ENCODE measurements at places on chromosomes 6 and 20.

DNA sequence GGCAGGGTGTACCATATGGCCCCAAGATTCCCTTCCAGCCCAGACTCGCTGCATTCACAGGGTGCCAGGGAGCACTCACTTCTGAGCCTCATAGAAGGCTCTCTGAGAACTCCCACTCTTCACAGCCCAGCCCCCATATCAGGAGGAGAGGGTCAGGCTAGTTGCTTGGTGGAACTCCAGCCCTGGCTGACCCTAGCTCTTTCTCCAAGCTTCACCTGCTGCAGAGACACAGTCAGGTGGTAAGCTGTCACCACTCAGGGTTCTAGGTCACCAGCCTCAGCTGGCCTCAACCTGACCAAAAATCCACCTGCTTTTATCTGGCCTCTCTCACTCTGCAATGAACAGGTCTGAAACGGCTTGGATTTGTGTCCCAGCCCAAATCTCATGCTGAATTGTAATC, 162.7 kb upstream of the MLN start:
- DNase-seq = no peak

- DNase-seq = peak; percentile 23
These were observed 48.9 kb downstream of the CNBD2 start for GRCh38 chr20:36017048-36017951.

GRCh38 chr6:34600101-34600500, 44.0 kb upstream of the SPDEF start:
- DNase-seq = no peak

GRCh38 chr20:19750907-19751636, 7.0 kb upstream of the RIN2 start:
- no peak for DNase-seq

- no peak for DNase-seq
These were observed 66.1 kb downstream of the B4GALT5 start for GRCh38 chr20:49647550-49647949.

DNA sequence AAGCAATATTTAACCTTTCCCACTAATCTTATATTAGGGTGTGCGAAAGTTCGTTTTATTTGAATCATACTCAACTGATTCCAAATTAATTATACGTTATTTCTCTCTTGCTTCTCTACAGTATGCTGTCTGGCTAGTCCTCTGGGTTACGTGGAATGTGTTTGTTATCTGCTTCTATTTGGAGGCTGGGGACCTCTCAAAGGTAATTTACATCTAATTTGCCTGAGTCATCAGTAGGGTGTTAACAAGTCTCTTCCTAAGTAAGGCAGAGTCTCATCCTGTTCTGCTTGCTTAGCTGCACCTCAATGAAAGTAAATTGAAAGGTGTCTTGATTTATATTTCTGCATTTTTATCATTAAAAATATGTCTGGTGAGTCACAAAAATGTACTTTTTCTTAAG, 551.5 kb downstream of the NKAIN2 start:
- no peak for DNase-seq

DNA sequence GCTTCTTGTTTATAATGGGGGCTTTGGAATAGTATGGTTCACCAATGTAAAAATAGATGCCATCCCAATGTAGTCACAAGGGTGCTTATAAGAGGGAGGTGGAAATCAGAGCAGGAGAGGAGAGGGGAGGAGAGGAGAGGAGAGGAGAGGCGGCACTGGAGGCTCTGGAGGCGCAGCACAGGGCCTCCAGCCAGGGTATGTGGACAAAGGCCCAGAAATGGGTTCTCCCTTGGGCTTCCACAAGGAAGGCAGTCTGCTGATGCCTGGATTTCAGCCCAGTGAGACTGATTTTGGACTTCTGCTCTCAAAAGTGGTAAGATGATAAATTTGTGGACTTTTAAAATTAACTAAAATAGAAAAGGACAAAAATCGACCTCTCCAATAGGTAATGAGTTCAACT, 116.8 kb downstream of the RNASET2 start:
- DNase-seq = no peak

- DNase-seq = no peak
These were observed 65.9 kb downstream of the KLHL32 start for GRCh38 chr6:96990462-96990861.

- DNase-seq = no peak
These were observed 21.7 kb downstream of the HIVEP1 start for GRCh38 chr6:12033770-12034169.

GRCh38 chr20:31559704-31560093, 45.4 kb upstream of the ID1 start:
- DNase-seq = no peak

DNA sequence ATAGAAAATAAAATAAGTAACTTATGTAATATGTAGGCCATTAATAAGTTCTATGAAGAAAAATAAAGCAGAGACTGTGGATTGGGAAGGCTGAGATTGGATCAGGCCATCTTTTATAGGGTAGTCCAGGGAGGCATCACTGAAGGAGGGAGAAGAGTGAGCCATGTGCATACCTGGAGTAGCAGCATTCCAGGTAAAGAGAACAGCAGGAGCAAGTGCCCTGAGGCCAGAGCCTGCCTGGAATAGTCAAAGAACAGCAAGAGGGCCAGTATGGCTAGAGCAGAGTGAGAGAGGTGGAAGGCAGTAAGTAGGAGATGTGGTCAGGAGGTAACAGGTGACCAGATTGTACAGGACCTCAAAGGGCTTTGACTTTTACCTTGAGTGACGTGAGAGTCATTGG, 112.1 kb downstream of the EPM2A start:
- DNase-seq = no peak

- DNase-seq = no peak
These were observed 15.8 kb upstream of the GPR63 start for GRCh38 chr6:96853083-96853482.

GRCh38 chr20:57467742-57468141, 57.2 kb downstream of the CTCFL start:
- DNase-seq = peak; percentile 22

GRCh38 chr20:4989570-4989969, 11.7 kb downstream of the SLC23A2 start:
- DNase-seq = no peak

DNA sequence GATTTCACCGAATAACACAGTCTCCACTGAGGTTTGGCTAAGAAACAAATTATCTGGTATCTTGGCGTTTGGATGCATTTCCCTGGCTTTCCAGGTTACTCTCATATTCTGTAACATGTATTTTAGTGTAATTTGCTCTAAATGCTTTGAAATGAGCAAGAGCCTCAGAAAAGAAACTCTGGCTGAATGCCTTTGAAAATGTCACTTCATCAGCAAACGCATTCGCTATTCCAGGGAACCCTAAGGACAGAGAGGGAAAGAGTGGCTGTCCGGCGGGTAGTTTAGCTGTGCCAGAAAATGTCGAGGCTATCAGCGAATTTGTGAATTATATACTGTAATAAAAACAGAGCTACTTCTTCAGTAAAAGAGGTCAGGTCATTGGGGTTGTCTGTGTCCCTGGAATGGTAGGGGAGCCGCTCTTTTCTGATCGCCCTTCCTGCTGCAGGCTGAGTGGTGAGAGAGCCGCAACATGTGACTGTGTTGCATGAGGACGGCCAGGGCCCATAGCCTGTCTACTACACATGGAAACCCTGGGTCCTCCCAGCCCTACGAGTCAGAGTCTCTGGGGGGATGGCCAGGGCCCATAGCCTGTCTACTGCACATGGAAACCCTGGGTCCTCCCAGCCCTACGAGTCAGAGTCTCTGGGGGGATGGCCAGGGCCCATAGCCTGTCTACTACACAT, 57.3 kb downstream of the SMOC2 start:
- DNase-seq = no peak

DNA sequence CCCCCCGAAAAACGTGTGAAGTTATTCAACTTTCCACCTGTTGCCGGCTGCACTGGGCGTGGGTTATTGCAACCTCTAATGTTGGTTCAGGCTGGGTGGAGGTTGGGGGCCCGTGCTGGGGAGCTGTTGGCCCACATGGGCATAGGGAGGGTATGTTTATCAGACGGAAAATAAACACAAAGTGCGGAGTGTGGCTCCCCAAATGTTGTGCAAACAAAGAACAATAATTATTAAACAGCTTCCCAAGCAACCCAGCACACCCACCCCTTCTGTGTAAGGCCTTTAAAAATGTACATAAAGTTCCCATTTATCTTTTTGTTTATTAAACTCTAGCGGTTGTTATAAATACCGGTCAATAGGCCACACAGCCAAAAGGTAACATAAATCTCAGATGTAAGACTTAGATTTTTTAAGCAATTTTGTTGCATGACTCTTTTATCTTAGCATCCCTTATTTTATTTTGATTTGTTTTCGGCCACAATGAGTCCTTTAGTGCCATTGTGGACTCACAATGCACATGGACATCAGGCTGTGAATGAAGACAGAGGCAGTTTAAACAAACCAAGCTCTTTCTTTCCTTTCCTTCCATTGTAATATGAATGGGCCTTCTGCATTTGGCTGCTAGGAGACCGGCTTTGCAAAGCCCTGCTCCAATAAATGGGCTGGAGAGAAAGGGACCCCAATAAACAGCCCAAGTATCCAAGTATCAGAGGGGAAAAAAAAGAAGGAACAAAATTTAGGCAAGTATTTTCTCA, 6.9 kb upstream of the DLL1 start:
- no peak for DNase-seq

DNA sequence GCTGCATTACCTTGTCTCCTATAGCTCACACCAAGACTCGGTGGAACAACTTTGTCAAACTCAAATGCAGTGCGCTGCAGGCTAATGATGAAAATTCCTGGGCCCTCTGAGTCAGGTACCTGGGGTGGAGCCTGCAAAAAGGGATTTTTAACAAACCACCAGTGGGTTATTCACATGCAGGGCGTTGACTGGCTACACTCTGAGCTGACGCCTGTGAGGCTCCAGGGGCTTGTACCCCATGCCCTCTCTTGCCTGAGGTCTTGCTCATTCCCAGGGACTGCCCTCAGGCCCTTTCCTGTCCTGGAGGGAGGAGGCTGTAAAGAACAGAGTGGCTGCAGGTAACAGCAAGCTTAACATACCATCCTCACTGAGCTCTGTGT, 9.2 kb downstream of the GTSF1L start:
- DNase-seq = no peak

DNA sequence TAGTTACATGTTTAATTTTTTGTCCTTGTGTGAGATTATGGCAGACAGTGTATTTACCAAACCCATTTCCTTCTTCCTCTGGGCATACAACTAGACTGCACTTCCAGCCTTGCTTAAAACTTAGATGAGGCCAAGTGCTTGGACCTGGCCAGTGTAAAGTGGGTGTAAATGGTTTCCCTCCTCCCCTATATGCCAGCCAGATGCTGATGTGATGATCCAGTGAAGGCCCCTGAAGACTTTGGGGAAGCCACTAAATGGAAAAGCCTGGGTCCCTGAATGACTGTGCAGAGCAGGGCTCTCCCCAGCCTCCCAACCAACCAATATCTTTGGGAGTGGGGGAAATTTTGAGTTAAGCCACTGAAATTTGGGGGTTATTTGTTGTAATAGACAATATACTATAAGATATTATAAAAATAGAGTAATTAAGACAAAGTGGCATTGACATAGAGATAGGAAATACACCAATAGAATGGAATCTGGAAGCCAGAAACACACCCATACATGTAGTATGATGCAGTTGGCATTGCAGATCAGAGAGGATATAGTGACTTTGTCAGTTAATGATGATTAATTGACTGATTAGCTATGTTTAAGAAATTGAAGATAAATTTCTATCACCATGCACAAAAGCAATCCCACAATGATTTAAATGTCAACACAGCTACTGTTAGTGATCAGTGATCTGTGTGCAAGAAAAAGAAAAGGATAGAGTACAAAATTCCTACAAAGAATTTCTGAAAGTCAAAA, 10.4 kb upstream of the SNX9 start:
- no peak for DNase-seq

DNA sequence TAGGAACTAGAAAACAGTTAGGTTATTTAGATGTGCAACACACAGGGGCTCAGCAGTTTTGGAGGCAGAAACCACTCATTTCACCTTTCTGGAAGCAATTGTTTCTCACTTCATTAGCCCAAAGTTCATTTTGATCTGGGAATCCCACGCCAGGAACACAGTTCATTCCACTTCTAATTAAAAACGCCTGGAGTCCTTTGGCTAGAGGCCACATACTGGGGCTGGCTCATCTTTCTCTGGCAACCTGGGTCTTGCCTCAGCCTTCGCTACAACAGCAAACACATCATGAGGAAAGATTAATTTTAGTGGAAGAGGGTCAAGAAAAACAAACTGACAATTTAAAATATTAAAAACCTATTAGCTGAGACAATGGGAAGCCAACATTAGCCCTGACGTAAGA, 69.7 kb downstream of the RFPL4B start:
- DNase-seq = no peak

GRCh38 chr6:83849610-83850009, 3.5 kb upstream of the RIPPLY2 start:
- DNase-seq = no peak

GRCh38 chr6:123415844-123416468, 220.8 kb downstream of the TRDN start:
- no peak for DNase-seq

DNA sequence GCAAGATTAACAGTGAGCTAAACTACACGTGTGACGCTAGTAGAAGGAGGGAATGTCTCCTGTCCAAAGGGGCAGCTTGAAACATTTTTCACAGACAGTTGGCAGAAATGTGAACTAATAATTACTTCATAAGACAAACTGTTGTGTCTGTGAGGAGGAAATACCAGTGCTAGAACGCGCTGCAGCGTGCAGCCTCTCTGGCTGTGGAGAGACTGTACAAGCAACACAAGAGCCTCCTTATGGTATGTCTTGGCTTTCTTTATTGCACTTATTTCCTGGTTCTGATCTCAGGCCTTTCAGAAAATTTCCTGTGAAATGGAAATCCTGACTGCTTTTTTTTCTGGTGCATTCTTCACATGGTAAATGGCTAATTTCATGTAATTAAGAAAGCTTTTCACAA, 25.3 kb upstream of the TIAM2 start:
- DNase-seq = no peak

DNA sequence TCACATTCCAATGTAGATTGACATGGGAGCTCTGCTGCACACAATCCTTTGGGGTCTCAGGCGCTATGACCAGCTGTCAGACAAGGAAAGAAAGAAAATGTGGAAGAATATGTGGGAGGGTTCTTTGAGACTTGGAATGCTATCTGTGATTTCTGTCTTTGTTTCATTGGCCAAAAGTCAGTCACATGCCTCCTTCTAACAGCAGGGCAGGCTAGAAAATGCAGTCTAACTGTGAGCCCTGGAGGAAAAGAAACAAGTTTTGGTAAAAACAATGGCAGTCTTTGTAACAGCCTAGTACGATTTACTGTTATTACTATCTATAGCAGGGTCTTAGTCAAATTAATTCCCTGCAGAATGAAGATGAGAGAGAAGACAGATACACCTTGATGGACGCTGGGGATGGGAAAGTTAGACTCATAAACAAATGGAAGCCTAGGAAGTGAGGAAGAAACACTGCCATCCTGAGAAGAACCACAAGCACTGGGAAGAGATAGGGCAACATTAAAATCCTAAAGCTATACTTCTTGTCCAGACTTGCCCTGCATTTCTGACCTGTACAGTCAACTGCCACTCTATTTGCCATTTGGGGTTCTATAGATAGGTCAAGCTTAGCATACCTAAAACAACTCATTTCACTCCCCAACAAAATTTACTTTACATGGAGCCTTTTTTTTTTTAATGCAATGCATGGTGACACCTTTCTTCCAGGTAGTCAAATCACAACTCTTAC, 833.0 kb downstream of the KIF16B start:
- DNase-seq = no peak
